ENCODE measurements at places on chromosomes 1 and 21.

GRCh38 chr1:67350783-67351182 lies 43.1 kb downstream of the IL12RB2 start:
- DNase-seq, result no peak

DNA sequence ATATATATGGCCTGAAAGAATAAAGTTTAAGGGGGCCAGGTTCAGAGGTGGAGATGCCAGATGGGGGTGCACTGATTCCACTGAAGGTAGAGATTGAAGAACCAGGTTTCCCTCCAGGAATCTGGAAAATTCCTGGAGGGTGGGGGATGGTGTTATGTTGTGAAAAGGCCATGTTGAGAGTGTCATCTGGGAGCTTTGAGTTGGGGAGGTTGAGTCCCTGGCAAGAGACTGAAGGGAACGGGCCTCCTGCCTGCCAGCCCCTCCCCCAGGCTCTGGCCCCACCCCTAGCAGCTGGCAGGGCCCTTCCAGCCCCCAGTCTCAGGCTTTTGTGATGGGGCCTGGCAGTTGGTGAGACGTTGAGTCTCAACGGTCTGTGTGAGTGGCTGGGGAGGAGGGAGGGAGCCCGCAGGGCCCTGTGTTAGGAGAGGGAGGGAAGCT lies 4.1 kb downstream of the PTPRU start:
- DNase-seq, result no peak

GRCh38 chr1:6743189-6744101 lies 41.8 kb upstream of the CAMTA1 start:
- no peak for DNase-seq

DNA sequence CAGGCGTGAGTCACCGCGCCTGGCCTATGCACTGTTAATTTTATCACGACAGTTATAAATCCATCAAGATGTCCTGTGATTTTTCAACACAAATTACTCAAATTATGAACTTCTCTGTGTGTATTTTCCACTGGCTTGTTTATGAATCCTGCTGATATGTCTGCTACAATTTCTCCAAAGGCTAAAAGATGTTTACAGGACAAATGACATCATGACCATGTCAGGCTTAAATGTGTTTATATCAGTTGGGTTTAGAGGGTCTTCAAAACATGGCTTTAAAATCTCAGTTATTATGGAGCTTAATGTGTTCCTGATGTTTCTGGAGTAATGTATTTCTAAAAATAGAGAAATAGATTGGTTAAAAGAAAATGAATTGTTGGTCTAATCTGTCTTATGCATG lies 44.0 kb upstream of the ERG start:
- no peak for DNase-seq

DNA sequence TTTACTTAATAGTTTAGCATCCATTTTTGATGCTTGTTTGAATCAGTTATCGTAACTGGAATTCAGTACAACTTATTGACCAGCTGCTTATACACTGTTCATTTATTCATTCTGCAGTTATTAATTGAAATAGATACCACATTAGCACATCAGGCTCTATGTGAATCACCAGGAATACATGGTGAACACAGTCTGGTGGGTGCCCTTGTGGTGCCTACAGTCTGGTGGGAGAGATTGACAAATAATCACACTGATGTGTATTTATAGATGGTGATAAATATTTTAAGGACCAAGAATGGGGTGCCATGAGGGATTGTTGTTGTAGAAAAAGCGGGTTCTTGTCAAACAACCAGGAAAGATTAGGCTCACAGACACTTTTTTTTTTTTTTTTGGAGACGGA lies 87.6 kb downstream of the ZFYVE9 start:
- no peak for DNase-seq

DNA sequence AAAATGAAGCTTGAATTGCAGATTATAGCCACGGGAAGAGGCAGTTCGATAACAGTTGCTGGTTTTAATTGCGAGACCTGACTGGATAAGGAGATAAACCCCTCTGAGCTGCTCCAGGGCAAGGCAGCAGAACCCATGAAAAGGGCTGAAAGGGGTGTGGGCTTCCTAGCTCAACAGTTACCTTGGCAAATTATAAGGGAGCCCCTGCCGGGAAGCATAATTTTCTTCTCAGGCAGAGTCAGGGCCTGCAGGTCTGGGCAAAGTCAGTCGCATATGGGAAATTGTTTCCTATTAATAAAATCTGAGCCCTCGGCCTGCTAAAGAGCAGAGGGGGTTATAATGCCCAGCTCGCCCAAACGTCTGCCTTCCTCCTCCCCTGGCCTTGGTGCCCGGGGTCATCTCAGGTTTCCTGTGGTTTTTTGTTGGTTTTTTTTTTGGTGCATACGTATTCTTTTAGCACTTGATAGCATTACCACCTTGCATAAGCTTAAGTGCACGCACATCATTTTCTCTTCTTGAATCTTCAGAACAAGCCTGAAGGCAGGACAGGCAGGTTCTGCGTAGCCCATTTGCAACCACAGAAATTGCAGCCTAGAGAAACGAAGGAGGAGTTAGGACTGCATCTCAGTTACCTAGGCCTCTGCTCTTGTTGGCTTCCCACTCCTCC lies 33.9 kb upstream of the SELENON start:
- DNase-seq, result no peak

GRCh38 chr21:32388306-32388705 lies 4.5 kb downstream of the URB1 start:
- DNase-seq, result no peak

GRCh38 chr1:15992582-15993500 lies 11.2 kb upstream of the SRARP start:
- DNase-seq, result no peak

DNA sequence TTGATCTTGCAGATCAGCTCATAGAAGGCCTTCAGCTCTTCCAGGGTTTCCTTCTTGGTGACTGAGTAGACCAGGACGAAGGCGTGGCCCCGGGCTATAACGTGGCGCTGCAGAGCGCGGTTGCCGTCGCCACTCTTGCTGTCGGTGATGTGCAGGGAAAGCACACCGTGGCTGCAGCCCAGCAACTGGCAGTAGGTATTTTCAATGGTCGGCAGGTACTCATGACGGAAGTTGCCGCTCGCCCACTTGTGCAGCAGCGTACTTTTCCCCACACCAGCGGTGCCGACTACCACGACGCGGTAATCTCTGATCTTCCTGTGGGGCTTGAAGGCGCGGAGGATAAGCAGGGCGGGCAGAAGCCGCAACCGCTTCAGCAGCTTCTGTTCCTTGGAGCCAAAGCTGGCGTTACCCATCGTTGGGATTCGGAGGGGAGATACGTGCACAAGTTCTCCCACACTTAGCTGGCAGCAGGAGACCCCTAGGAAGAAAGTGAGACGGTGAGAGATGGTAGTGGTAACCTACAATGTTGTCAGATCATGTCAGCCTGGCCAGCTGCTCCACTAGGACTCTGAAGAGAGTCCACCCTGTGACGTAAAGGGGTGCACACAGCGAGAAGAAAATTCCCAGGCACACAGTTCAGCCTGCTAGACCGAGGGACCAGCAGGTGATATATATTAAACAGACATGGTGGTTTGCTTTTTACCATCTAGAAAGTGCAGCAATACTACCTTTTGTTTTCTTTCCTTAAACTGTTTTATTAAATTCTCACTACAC lies 3.4 kb downstream of the DIRAS3 start:
- no peak for DNase-seq

DNA sequence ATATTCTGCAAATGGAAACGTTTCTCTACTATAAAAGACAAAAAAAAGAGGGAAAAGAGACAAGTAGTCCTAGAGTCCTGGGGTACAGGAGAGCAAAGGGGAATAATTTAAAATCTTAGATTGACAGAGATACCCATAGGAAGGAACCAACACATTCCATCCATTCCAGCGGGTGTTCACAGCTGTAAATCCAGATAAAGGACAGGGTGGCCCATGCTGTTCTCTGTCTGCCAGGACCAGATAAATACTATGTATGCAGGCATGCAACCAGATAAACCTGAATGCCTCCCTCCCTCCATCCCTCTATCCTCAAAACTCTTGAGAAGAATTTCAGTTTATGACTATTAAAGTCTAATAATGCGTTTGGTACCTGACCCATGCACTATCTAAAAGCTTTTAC lies 131.8 kb downstream of the PTPN14 start:
- no peak for DNase-seq

- DNase-seq, result no peak
Measured at GRCh38 chr1:207366022-207366421, 44.5 kb downstream of the CD55 start.

GRCh38 chr1:225026701-225027100 lies 97.2 kb downstream of the DNAH14 start:
- no peak for DNase-seq

GRCh38 chr1:43970911-43971310 lies 1.1 kb downstream of the DPH2 start:
- no peak for DNase-seq

DNA sequence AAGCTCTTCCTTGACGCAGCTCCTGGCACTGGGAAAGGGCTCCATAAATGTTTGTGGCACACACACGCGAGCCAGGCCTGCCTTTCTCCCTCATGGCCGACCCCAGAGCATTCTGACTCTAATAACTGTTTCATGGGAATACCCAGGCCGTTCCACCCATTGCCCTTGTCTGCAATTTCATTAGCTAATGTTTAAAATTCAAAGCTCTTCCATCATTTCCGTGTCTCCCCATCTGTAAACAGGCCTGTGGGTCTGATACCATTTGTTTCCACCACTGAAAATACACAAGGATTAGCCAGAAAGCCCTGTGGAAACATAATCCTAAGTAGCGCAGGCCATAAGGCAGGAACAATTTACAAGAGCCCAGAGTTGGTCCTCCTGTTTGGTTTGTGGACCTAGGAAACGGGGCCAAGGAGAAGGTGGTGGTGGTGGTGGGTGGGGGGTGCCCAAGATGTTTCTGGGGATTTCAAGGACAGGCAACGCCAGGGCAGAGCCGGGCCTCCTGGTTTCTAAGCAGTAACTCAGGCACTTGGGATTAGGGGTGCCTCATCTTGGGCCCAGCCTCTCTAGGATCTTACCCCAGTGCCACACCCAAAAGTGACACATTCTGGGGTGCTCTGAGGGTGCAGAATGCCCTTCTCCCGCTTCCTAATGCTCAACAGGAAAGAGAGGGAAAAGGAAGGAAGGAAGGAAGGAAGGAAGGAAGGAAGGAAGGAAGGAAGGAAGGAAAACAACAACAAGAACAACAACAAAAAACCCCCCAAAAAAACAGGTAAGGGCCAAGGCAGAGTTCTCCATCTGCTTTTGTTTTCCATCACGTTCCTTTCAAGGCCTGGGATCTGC lies 79.4 kb downstream of the SSBP3 start:
- no peak for DNase-seq

DNA sequence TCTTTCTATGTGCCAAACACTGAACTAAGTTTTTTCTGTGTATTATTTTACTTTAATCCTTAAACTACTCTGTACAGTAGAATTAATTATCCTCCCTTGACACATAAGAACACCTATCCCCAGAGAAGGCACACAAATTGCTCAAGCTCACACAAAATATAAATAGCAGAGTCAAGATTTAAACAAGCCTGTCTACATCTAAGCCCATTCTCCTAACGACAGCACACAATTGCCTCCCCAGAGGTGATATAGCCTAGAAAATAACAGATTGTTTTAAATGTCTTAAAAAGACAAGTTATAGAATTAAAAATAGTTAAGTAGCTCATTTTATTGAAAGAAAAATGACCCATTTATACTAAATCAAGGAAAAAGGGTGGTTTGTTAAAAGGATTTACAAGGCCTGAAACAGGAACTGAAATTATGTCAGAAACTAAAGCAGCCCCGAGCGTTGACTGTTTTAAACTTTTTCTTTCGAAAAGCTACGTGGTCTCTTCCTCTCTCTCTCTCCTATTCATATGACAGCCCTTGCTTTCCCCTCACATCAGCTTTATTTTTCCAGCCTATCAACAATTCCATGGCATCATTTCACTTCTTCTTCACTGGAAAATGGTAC lies 30.5 kb downstream of the TNFSF18 start:
- DNase-seq, result no peak

GRCh38 chr21:17537299-17537698 lies 24.5 kb downstream of the CXADR start:
- DNase-seq, result no peak

GRCh38 chr1:214021321-214021720 lies 33.5 kb downstream of the PROX1 start:
- DNase-seq, result no peak

DNA sequence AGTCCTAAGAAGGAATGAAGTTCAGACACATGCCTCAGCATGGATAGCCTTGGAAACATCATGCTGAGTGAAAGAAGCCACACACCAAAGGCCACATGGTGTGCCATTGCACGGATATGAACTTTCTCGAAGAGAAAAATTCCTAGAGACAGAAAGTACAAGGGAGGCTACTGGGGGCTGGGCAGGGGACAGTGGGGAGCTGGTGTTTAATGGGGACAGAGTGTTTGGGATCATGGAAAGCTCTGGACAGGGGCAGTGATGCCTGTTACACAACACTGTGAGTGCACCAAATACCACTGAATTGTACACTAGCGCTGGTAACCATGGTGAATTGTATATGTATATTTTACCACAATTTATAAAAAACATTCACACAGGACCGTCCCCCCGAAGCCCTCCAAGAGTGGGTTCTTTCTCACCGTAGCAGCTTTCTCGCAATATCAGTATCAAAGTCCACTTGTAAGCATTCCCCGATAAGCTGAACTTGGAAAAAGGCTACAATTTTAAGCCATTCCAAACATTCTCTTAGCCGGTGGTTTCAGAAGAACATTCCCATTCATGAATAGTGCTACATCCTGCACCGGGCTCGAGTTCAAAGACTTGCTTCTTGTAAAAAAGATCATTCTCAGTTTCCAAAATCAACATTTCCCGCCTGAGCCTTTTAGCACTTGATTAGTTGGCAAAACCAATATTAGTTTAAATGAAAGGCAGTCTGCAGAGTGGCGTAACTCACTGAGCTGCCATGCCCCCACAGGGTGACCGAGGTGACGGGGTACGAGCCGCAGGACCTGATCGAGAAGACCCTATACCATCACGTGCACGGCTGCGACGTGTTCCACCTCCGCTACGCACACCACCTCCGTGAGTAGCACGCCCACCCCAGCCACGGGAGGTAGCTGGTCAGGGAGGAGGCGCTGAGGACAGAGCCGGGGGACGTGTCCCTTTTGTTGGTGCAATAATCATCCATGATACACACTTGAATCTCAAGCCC lies 31.7 kb downstream of the SIM2 start:
- no peak for DNase-seq

DNA sequence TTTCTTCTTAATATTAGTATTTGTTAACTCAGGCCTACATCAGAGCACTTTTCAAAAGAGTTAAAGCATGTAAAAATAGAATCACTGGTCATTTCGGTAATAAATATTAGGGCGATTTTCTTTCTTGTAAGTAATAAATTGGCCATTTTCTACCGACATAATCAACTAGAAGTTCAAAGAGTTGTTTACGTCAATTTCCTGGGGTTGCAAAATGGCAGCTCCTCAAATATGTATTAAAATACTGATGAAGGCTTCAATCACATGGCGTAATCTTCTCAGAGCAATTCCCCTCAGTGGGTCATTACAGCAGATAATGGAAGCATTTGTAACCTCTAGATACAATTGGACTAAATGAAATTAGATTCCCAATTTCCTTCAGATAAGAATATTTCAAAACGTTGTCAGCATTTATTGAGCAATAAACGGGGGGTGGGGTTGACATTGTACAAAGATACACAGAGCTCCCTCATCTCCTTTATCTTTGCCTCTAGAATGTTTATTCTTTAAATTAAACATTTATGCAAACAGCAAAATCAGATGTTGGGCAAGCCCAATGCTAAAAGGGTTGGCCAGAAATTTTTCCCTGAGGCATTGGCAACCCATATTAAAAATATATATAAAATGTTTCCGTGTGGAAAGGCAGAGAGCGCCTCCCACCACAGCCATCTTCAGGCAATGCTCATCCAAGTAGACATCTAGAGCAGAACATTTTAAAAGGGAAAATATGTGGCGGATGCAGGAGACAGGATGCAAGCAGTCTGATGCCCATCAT lies 240.6 kb downstream of the NCAM2 start:
- no peak for DNase-seq

Data from activated CD8-positive, alpha-beta memory T cell treated with anti-CD3 and anti-CD28 coated beads for 1 hour (primary cell).